PC-3 (cell line): ENCODE measurements at places on chromosomes 4 and X. TPM values are rescaled to one million over a fixed set of nuclear protein-coding genes. Genes with fewer than 3 reads are reported as not detected.

Gene TDO2
- not detected in 2 replicates for total RNA-seq

Gene SLC10A4
- not detected in 2 replicates for total RNA-seq

Gene COX7B2
- total RNA-seq, result 4.7 TPM in 1 of 2 replicates, not detected in the other

- H3K36me3 ChIP-seq, result no peaks in the 10 kb centered on the region
- no peaks in the 10 kb centered on the region for H3K27me3 ChIP-seq
- no peak overlapping the region for H3K4me3 ChIP-seq
- no peaks in the 10 kb centered on the region for H3K4me1 ChIP-seq
- no peak for DNase-seq
Measured at GRCh38 chr4:123528501-123529277, 132.1 kb downstream of the SPRY1 start.

- H3K4me1 ChIP-seq, result peaks cover 25% of the 10 kb centered on the region
- peak overlapping the region; percentile 83 for H3K4me3 ChIP-seq
- no peak overlapping the region for H3K27ac ChIP-seq
- H3K36me3 ChIP-seq, result peaks cover 44% of the 10 kb centered on the region
Measured at GRCh38 chr4:123403080-123403604, 6.5 kb downstream of the SPRY1 start.

- H3K27ac ChIP-seq, result peak overlapping the region; percentile 56
- H3K4me3 ChIP-seq, result peak overlapping the region; percentile 78
- H3K27me3 ChIP-seq, result no peaks in the 10 kb centered on the region
- DNase-seq, result peak; percentile 78
- H3K36me3 ChIP-seq, result peaks cover 11% of the 10 kb centered on the region
- peaks cover 25% of the 10 kb centered on the region for H3K4me1 ChIP-seq
Measured at GRCh38 chrX:118975831-118976598, 1.6 kb downstream of the LONRF3 start.

GRCh38 chrX:43375136-43375535 is 281.0 kb upstream of the MAOA start:
- H3K36me3 ChIP-seq, result no peaks in the 10 kb centered on the region
- H3K4me3 ChIP-seq, result no peak overlapping the region
- DNase-seq, result no peak

- no peaks in the 10 kb centered on the region for H3K27me3 ChIP-seq
- no peaks in the 10 kb centered on the region for H3K36me3 ChIP-seq
- peaks cover 16% of the 10 kb centered on the region for H3K4me1 ChIP-seq
- H3K27ac ChIP-seq, result peak within 1 kb of the TSS; percentile 67; the same call in 1 of the 2 replicates
Measured at GRCh38 chr4:688854-689681, at the start of gene SLC49A3. SLC49A3 (minus strand) TSS chr4:689151; CDS start chr4:689127, 24 bp downstream.
